ENCODE measurements at places on chromosomes 7 and 10.
A peak's percentile ranks its signal among the peaks of the same experiment; 100 is the strongest.

DNA sequence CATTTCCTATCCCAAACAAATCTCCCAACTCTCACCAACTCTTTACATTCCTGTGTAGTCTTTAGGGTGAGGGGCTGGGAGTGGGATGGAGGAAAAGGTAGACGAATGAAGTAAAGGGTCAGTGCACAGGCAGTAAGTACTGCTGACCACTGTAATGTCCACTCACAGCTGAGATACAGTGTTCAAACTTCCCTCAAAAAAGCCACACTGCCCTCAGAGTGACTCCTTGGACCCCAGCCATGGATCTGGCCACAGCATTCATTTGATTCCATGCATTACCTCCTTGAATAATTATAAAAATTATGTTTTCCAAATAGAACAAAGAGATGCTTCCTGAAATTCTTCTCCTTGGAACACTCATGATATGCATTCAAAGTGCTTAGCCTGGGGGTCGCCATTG is 19.8 kb upstream of the HIPK2 start:
- no peak for DNase-seq

GRCh38 chr10:112262546-112262945 is 20.7 kb upstream of the TECTB start:
- no peak for DNase-seq

DNA sequence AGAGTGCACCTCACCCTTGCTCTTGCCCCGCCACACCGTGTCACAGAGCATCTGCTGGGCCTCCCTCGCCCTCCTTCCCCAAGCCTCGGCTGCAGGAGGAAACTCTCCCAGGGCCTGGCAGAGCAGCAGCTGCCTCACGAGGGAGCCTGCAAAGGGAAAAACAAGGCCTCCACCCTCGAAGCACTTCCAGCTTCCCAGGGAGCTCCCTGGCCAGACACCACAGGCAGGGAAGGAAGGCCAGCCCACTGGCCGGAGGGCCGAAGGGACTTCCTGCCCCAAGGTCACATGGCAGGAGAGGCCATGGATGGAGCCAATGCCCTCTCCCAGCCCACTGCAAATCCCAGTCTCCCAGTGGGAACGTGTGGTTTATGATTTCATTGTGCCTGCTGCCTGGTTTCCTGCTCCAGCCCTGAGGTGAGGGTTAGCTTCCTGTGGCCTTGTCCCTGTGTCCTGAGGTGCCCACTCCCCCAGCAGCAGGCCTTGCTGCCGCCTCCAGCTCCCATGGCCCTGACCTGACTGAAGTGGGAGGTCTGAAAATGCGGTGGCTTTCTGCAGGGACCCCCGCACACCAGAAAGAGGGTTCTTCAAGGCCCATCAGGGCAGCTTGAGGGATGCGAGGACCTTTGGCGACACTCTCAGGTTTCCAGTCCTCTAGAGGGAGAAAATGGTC is 100.5 kb upstream of the PPIF start:
- DNase-seq: no peak

GRCh38 chr10:114615600-114616007 is 42.5 kb downstream of the ABLIM1 start:
- no peak for DNase-seq

DNA sequence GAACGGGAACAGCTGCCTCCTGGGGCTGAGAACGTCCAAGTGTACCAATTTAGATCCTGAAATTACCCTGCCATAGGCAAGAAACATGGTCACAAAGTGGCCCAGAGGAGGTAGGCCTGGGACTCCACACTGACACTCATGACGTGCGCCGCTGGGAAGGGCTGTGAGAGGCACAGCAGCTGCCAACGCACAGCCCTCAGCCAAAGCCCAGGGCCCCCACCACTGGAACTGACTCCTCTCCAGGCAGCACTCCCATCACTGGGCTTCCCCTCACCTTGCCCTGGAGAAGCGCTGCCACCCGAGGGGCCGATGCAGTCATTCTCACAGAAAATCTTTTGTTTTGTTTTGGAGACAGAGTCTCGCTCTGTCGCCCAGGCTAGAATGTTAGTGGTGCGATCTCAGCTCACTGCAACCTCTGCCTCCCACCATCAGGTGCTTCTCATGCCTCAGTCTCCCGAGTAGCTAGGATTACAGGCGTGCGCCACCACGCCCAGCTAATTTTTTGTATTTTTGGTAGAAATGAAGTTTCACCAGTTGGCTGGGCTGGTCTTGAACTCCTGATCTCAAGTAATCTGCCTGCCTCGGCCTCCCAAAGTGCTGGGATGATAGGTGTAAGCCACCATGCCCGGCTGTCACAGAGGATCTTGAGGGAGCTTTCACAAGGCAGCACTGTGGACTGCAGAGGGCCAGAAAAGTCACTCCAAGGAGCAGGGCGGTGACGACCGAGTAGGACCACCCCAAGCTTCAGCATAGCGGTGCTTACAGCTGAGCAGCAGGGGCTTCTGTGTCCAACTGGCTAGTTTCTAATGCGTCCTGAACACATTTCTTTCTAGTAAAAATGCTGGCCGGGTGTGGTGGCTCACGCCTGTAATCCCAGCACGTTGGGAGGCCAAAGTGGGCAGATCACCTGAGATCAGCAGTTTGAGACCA is 13.5 kb downstream of the GUSB start:
- DNase-seq: no peak

GRCh38 chr7:96026010-96026409 is 253.7 kb downstream of the DYNC1I1 start:
- DNase-seq: no peak

DNA sequence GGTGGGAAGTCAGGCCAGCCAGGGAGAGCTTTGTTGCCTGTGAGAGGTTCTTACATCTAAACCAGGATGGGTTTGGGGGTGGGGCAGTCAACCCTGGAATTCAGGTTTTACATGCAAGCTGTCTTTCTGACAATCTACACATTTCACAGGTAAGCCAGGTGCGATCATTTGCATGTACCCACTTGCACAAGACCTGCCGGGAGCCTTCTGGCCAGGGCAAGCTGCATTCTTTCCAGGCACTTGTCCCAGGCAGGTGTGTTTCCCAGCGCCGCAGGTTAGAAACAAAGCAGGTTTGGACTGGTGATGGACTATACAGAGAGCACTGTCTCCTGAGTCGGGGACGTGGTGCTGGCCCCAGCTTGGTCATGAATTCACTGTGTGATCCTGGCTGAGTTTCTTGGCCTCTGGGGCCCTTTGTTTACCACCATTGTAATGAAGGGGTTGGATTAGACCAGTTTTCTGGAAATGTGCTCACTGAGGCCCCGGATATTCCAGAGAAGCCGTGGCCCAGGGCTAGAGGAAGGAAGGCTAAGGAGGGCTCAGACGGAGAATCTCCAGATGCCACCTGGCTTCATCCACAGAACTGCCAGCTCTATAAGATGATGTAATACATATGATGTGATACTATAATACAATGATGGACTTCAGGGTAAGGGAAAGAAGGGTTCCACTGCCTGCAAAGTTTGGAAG is 205.2 kb upstream of the SVIL start:
- no peak for DNase-seq

- no peak for DNase-seq
Measured at GRCh38 chr10:9510626-9511025, 1456.1 kb downstream of the GATA3 start.

DNA sequence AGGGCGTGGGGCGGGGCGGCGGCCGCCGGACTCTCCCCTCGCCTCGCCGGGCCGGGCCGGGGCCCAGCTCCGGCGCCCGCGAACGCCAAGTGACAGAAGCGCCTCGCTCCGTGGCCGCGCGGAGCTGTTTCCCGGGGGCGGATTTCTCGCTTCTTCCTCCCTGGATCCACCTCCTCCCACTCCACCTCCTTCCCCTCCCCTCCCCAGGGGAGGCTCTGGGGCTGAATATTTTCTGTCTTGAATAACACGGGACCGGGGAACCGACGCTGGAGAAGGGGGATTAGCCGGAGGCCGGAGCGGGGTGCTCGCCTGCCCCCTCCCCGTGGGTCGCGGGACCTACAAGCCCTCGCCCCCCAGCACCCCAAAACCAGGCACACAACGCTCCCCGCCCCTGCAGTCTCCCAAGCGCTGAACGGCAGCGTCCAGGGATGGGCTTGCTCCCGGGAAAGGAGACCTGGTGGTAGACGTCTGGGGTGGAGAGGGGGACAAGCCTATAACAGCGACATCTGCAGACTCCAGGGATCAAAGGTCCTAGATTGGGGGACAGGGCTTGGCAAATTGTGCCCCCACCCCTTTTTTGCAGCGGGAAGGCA is at the start of gene ARHGAP21:
Gene ARHGAP21 (minus strand): TSS at position 100 of the 593 bp plus-strand sequence. CDS start 1,988 bp downstream, outside the sequence.
- peak; percentile 70 for DNase-seq

All from glutamatergic neuron (in vitro differentiated cells).